ENCODE measurements at places on chromosomes 4 and X.

- no peaks in the 10 kb centered on the region for H3K4me1 ChIP-seq
- no peaks in the 10 kb centered on the region for H3K36me3 ChIP-seq
- DNase-seq = no peak
Observed at GRCh38 chr4:152304220-152304619, 231.7 kb downstream of the FBXW7 start.

GRCh38 chr4:120694973-120695372 is 227.6 kb downstream of the PRDM5 start:
- DNase-seq = no peak
- H3K4me3 ChIP-seq = no peak overlapping the region
- no peak overlapping the region for H3K27ac ChIP-seq

GRCh38 chr4:48774760-48775710 is 5.0 kb downstream of the FRYL start:
- H3K36me3 ChIP-seq = peaks cover 13% of the 10 kb centered on the region
- no peak overlapping the region for H3K27ac ChIP-seq
- no peak for DNase-seq
- no peaks in the 10 kb centered on the region for H3K27me3 ChIP-seq
- H3K4me1 ChIP-seq = peaks cover 64% of the 10 kb centered on the region

DNA sequence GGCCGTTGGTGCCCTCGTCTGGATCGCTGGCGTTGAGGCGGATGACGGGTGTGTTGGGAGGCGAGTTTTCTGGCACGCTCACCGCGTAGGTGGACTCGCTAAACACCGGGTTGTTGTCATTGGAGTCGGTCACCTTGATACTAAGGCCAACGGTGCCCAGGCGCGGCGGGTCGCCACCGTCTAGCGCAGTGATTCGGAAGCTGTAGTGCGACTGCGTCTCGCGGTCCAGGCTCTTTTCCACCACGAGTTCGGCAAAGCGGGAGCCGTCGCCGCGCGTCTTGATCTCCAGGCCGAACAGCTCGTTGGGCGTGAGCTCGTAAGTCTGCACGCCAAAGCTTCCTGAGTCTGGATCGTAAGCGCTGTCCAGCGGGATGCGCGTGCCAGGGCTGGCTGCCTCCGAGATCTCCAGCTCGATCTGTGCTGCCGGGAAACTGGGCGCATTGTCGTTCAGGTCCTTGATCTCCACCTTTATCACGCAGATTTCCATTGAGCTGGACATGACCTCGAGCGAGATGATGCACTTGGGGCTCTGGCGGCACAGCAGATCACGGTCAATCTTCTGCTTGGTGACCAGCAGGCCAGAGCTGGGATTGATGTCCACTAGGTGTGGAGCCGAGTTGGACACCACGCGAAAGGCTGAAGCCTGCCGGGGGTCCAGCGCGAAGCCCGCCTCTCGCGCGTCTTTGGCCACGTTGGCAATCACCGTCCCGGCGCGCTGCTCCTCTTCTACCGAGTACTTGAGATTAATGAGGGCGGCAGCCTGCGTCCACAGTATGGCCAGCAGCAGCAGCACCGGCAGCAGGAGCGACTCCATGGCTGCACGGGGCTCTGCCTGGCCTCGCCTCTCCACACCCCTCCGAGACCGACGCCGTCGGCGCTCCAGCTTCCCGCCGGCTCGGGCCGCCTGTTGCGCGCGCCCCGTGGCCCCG is 2.0 kb downstream of the PCDH19 start:
- no peak overlapping the region for H3K4me3 ChIP-seq
- H3K27ac ChIP-seq = no peak overlapping the region
- DNase-seq = no peak
- no peaks in the 10 kb centered on the region for H3K4me1 ChIP-seq

- H3K4me3 ChIP-seq = no peak overlapping the region
- H3K27me3 ChIP-seq = no peaks in the 10 kb centered on the region
- no peaks in the 10 kb centered on the region for H3K4me1 ChIP-seq
Observed at GRCh38 chr4:157727163-157727562, 445.7 kb downstream of the GASK1B start.

GRCh38 chr4:7199771-7200441 is 7.6 kb downstream of the SORCS2 start:
- no peak overlapping the region for H3K27ac ChIP-seq
- H3K4me3 ChIP-seq = no peak overlapping the region
- no peaks in the 10 kb centered on the region for H3K36me3 ChIP-seq
- H3K27me3 ChIP-seq = peaks cover 21% of the 10 kb centered on the region

GRCh38 chr4:29581457-29581856 is 1138.7 kb upstream of the PCDH7 start:
- no peaks in the 10 kb centered on the region for H3K27me3 ChIP-seq
- no peak overlapping the region for H3K27ac ChIP-seq
- H3K4me3 ChIP-seq = no peak overlapping the region
- no peak for DNase-seq

- peaks cover under 1% of the 10 kb centered on the region for H3K4me1 ChIP-seq
- no peaks in the 10 kb centered on the region for H3K36me3 ChIP-seq
- H3K27ac ChIP-seq = no peak overlapping the region
- H3K4me3 ChIP-seq = no peak overlapping the region
- no peak for DNase-seq
Observed at GRCh38 chr4:184959786-184960185, 58.5 kb upstream of the HELT start.

Data from activated T-helper 1 cell treated with anti-CD3 and anti-CD28 coated beads, Interleukin-12 subunit alpha, Interleukin-12 subunit beta, Interleukin-2, Interleukin-4 antibody, amounts not matched to agents 30 ng/mL and 10 ng/mL and 1 ng/mL, durations not matched to agents 14 hours and 24 hours and 36 hours (primary cell).